ENCODE measurements at places on chromosomes 1 and 21.

DNA sequence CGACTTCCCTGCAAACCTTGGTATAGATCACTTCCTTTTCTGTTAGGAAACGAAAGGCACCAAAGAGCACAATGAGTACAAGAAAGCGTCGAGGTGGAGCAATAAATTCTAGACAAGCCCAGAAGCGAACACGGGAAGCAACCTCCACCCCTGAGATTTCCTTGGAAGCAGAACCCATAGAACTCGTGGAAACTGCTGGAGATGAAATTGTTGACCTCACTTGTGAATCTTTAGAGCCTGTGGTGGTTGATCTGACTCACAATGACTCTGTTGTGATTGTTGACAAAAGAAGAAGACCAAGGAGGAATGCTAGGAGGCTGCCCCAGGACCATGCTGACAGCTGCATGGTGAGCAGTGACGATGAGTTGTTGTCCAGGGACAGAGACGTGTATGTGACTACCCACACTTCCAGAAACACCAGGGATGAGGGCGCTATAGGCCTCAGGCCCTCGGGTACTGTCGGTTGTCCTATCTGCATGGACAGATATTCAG is 18.5 kb downstream of the FAM89A start:
- DNase-seq: no peak

DNA sequence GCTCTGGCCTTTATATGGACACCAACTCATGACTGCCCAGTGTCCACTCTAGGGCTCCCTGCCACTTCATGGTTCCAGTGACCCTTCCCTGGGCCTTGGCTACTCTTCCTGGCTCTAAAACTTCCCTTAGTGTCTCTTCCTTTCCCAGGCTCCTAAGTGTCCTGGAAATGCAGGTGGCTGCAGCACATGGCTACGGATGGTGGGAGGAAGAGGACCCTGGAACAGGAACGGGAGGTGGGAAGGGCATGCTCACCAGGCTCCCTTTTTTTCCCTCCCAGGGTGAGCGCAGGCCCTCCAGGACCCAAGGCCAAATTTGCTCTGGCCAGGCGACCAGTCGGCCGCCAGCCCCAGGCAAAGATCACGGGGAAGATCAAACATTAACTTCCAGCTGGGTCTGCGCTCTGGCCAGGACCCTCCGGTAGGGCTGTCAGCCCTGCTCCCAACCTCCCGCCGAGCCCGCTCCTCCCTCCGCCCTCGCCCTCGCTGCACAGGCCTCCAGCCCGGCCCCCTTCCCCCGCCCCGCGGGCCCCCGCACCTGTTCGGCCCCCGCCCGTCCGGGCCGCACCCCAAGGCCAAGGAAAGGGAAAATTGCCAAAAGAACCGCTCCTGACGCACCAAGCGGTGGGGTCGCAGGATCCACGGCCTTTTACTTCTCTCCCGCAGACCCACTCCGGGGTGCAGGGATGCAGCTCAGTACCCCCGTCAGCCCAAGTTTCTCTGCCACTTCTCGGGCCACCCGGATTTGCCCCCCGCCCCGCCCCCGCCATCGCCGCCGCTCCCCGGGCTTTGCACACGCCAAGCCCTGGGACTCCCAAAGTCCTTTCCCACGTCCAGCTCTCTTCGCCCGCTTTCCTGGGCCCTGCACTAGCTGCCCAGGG is 894 bp downstream of the TCEA3 start:
- DNase-seq: no peak

- no peak for DNase-seq
These were observed 8.9 kb downstream of the DDOST start for GRCh38 chr1:20652300-20652699.

DNA sequence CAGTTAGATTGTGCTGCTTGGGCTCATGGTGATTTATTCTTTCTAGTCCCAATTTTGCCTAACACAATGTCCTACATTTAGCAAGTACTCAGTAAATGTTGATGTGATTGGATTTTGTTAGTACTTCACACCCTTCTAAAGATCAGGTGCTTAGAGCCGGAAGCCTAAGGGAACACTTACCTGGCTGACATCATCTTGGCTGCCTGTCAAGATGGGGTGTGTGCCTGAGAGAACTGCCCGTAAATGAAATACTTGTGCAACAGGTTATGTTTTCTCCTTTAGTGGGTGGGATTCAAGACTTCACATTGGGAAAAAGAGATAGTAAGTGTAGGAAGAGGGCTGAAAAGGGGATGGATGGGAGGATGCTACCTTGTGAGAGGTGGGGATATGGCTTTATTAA is 75.5 kb upstream of the MACF1 start:
- DNase-seq: no peak

DNA sequence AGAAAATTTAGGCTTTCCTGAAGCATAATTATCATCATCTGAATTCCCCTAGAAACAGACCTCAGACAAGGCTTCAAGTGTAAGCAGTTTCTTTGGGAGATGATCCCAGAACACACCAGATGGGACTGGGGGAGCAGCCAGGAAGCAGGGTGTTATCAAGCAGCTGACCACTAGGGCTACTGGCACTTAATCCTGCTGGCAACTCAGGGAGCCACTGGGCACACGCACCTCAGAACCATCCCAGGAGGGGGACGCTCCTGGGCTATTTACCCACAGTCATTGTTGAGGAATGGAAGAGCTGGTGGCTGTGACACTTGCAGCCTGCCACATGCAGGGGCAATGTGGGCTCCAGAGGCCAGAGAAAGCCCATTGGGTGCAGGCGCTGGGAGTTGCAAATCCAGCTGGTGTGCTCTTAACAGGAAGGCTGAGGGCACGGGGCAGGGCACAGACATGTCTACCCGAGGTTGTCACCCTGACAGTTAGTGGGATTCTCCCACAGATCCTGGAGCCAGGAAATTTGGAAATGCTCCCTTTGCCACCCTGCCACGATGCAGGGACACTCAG is 15.1 kb upstream of the IL22RA1 start:
- DNase-seq: no peak

GRCh38 chr1:114740331-114740730 is 17.5 kb downstream of the CSDE1 start:
- DNase-seq: no peak

DNA sequence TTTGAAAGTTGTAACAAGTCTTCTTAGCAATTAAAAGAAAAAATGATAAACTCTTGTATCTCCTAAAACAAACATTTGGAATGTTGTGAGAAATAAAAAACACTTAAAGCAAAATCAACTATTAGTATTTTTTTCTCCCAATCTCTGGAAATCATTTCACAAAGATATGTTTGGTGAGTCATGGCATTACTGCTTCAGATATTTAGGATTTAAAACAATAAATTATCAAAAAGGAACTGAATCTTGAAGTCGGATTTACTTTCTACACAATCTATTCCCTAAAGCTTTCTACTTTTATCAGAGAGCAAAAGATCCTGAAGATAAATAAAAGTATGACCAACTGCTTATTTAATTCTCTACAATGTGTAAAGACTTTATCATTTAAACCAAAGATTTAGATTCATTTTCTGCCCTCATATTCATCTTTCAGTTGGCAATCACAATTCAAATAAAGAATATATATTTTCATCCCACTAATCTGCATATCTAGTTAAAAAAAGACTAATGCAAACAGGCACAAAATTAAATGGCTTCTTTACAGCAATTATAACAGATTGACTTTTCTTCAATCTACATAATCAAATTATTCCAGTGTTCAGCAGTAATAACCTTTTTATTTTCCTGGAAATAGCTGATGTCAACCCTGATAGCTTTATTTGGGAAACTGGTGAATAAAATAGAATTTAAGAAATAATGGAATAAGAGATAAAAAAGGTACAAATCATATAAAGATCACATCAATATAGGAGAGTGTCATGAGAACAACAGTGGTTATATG is 230.0 kb downstream of the COP1 start:
- DNase-seq: no peak

DNA sequence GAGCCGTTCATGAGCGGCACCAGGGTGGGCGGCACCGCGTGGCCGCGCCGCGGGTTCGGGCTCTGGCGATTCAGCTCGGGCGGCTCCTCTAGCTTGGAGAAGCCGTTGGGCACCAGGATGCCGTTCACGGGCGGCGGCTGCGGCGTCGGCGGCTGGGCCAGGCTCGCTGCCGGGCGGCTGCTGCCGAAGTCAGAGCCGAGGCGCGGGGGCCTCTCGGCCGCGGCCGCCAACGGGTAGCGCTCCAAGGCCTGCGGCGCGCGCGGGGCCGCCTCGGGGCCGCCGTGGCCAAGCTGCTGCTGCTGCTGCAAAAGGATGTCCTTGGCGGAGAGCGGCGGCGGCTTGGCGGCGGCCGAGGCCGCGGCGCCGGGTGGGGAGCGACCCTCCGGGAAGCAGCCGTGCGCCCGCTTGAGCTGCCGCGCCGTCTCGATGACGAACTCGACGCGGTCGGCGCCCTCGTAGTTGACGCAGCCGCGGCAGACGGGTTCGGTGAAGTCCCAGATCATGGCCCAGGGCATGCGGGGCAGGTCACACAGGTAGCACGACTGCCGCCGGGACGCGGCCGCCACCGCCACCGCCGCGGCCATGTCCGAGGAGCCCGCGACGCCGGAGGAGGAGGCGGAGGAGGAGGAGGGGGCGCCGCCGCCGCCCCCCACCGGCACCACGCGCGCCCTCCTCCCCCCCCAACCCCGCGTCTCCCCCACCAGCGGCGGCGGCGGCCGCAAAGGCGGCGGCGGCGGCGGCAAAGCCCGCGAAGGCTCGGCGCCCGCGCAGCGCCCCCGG is 877 bp downstream of the IRF2BP2 start:
- peak; percentile 81 for DNase-seq

- no peak for DNase-seq
These were observed 244.5 kb downstream of the ADGRL2 start for GRCh38 chr1:82045221-82045620.

All from naive B cell (primary cell).